ENCODE measurements at places on chromosomes 5 and 9. TPM values are rescaled to one million over a fixed set of nuclear protein-coding genes. Genes with fewer than 3 reads are reported as not detected.

The SPOCK1 gene
- total RNA-seq: not detected

The DMRT2 gene
- 0.58 TPM for total RNA-seq

The KCNIP1 gene
- not detected for total RNA-seq

The N4BP3 gene
- 3.2 TPM for total RNA-seq

The FAM169A gene
- total RNA-seq: 10.4 TPM

The KIAA0825 gene
- total RNA-seq: 0.69 TPM

The PCDHGA8 gene
- not detected for total RNA-seq

The PDCD1LG2 gene
- 0.73 TPM for total RNA-seq

The PSD2 gene
- not detected for total RNA-seq

The AGXT2 gene
- total RNA-seq: not detected

The SLC35D2 gene
- total RNA-seq: 8.5 TPM

The FAM120AOS gene
- total RNA-seq: 36.4 TPM

The EGFL7 gene
- total RNA-seq: 0.93 TPM

The RAB3C gene
- not detected for total RNA-seq

The LRRC70 gene
- total RNA-seq: 0.40 TPM

The ARHGEF28 gene
- 0.05 TPM for total RNA-seq

The ZNF366 gene
- not detected for total RNA-seq

The S100Z gene
- 1.8 TPM for total RNA-seq

The MORN5 gene
- not detected for total RNA-seq

All from activated CD4-positive, alpha-beta memory T cell treated with anti-CD3 and anti-CD28 coated beads for 36 hours (primary cell).